ENCODE measurements at places on chromosomes 3 and 15. TPM values are rescaled to one million over a fixed set of nuclear protein-coding genes. Genes with fewer than 3 reads are reported as not detected.

The LMOD3 gene
- not detected for total RNA-seq

The ZFYVE19 gene
- 33.1 TPM for total RNA-seq

The NECTIN3 gene
- total RNA-seq = 14.0 TPM

The B3GALNT1 gene
- total RNA-seq = 17.3 TPM

The KBTBD13 gene
- not detected for total RNA-seq

The DBR1 gene
- total RNA-seq = 18.4 TPM

The SCN11A gene
- total RNA-seq = not detected

All from PC-9 (cell line).